ENCODE measurements at places on chromosomes 11 and 22. TPM values are rescaled to one million over a fixed set of nuclear protein-coding genes. Genes with fewer than 3 reads are reported as not detected.

SHANK2 gene
- 0.49 TPM for total RNA-seq

DGAT2 gene
- 10.3 TPM for total RNA-seq

MRGPRE gene
- total RNA-seq, result not detected

TMEM151A gene
- total RNA-seq, result 0.56 TPM

Measured in MG63 (cell line).